ENCODE measurements at places on chromosomes 6 and 20.

- no peaks in the 10 kb centered on the region for H3K27me3 ChIP-seq
- no peak for DNase-seq
- no peak overlapping the region for H3K4me3 ChIP-seq
- peaks cover 29% of the 10 kb centered on the region for H3K4me1 ChIP-seq
- no peak overlapping the region for H3K27ac ChIP-seq
These were observed 156.3 kb upstream of the EPHA7 start for GRCh38 chr6:93575495-93576267.

DNA sequence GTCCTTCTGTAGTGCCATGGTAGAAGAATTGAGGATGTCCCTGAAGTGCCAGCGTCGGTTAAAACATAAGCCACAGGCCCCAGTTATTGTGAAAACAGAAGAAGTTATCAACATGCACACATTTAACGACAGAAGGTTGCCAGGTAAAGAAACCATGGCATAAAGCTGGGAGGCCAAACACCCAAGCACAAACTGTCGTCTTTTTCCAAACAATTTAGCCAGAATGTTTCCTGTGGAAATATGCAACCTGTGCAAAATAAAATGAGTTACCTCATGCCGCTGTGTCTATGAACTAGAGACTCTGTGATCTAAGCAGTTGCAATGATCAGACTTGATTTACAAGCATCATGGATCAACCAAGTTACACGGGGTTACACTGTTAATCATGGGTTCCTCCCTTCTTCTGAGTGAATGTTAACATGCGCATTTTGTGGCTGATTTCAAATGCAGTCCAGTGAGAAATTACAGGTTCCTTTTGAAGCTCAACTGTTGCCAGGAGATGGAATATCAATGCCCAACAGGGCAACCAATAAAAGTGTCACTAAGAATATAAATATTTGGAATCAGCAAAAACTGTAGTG lies 674.9 kb downstream of the GRIK2 start:
- H3K27ac ChIP-seq = no peak overlapping the region
- H3K36me3 ChIP-seq = no peaks in the 10 kb centered on the region
- H3K4me1 ChIP-seq = peaks cover 10% of the 10 kb centered on the region
- H3K4me3 ChIP-seq = no peak overlapping the region
- H3K27me3 ChIP-seq = peaks cover 3% of the 10 kb centered on the region

DNA sequence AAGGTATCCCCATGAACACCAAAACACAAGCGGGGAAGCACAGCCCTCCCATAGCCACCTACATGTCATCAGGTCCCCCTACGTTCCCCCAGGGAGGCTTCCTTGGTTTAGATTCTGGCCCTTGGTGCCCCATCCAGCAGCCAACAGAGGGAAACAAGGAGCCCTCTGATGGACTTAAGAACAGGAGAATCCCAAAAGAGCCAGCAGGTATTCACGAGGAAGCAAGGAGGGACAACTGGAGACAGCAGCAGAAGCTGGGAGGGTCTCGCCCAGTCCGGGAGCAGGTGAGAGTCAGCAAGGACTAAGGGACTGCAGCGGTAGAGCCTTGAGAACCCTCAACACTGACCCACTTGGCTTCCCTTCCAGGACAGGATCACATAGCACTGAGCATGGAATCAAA lies 58.4 kb upstream of the TOP1 start:
- DNase-seq = no peak
- H3K4me3 ChIP-seq = no peak overlapping the region
- H3K27ac ChIP-seq = no peak overlapping the region
- no peaks in the 10 kb centered on the region for H3K36me3 ChIP-seq
- peaks cover 4% of the 10 kb centered on the region for H3K4me1 ChIP-seq

DNA sequence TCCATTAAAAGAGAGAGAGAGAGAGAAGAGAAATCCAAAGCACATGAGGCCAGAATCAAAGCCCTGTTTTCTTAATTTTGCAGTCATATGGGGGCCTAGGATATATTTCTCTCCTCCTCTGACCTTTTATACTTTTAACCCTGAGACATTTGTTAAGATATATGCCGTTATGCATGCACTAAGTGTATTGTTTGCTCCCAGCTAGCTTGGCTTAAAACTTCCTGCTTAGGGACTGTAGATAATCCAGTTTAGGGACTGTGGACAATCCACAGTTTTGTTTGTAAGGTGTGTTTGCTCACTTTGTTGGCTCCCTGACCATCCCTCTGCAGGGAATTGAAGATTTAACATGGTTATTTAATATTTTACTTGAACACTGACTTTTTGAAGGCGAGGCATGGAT lies 166.3 kb upstream of the TSHZ2 start:
- DNase-seq = no peak
- H3K27me3 ChIP-seq = peaks cover 12% of the 10 kb centered on the region
- no peaks in the 10 kb centered on the region for H3K36me3 ChIP-seq
- H3K4me1 ChIP-seq = peaks cover 29% of the 10 kb centered on the region

- no peak overlapping the region for H3K4me3 ChIP-seq
- H3K36me3 ChIP-seq = no peaks in the 10 kb centered on the region
- H3K4me1 ChIP-seq = no peaks in the 10 kb centered on the region
- peaks cover 79% of the 10 kb centered on the region for H3K27me3 ChIP-seq
- no peak for DNase-seq
These were observed 50.3 kb upstream of the HLA-G start for GRCh38 chr6:29777310-29777709.

Data from mesothelial cell of epicardium (in vitro differentiated cells).